PC-3 (cell line): ENCODE measurements at places on chromosomes 4 and X.
A peak's percentile ranks its signal among the peaks of the same experiment; 100 is the strongest.

- H3K4me1 ChIP-seq: peaks cover 45% of the 10 kb centered on the region
- peak; percentile 22 for DNase-seq
- peak overlapping the region; percentile 99 for H3K4me3 ChIP-seq
- H3K27me3 ChIP-seq: no peaks in the 10 kb centered on the region
- H3K36me3 ChIP-seq: no peaks in the 10 kb centered on the region
Observed at GRCh38 chr4:48341776-48342605, 662 bp downstream of the SLAIN2 start.

DNA sequence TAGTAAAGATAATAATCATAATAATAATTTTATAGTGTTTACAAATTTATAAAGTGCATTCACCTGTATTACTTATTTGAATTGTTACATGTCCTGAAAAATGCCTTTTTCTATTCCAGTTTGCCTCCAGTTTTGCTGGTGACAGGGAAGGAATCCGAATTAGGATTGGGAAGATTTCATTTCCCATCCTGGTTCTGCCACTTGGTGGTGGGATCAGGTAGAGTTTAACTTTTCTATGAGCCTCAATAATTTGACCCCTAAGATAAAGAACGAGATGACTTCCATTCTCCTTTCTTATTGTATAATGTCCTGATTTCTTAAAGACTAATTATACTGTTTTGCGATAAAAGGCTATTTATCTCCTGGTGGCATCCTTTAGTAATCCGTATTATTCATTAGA is 1090.9 kb downstream of the RAPGEF2 start:
- no peaks in the 10 kb centered on the region for H3K36me3 ChIP-seq
- no peak for DNase-seq
- no peaks in the 10 kb centered on the region for H3K4me1 ChIP-seq
- no peak overlapping the region for H3K27ac ChIP-seq
- H3K27me3 ChIP-seq: no peaks in the 10 kb centered on the region
- no peak overlapping the region for H3K4me3 ChIP-seq

DNA sequence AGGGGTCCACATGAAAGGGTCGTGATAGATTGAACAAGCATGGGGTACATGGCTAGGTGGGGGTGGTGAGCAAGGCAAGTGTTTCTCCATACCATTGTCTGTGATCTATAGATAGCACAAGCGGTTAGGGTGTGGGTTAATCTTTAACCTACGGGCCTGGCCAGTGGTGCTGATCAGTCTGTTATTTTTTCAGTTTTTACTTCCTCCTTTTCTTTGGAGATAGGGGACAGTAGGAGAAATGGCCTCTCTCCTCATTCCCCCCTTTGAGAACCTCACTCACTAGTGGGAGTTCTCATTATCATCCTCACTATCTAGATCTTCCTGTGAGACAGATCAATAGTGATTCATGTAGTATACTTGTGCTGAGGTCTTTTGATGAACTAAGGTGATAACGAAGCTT is 16.2 kb upstream of the GPKOW start:
- DNase-seq: no peak
- H3K4me1 ChIP-seq: no peaks in the 10 kb centered on the region
- no peak overlapping the region for H3K27ac ChIP-seq

DNA sequence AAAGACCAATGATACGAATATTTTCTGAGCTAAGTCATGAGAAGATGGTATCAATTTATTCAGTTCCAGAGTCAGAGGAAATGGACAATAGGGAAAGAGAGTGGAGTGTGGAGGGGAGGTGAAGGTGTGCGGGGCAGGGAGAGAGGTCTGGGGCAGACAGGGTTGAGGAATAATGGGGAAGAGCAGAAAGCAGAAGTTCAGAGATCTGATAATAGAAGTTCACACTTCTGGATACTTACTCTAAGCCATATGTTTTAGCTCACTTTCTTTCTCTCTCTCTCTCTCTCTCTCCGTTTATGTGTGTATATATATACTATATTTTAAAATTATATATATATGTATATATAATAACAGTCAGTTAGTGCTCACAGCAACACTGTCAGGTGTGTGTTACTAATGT is 40.4 kb downstream of the FOXR2 start:
- H3K36me3 ChIP-seq: no peaks in the 10 kb centered on the region
- DNase-seq: no peak

DNA sequence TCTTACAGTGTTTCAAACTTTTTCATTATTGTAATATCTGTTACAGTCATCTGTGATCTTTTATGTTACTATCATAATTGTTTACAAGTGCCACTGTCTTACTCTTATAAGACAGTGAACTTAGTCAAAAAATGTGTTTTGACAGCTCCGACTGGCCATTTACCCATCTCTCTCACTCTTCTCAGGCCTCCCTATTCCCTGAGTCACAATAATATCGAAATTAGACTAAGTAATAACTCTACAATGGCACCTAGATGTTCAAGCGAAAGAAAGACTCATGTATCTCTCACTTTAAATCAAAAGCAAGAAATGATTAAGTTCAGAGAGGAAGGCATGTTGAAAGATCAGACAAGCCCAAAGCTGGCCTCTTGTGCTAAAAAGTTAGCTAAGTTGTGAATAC is 184.2 kb downstream of the CDS1 start:
- H3K4me3 ChIP-seq: no peak overlapping the region
- DNase-seq: no peak
- no peaks in the 10 kb centered on the region for H3K4me1 ChIP-seq
- no peak overlapping the region for H3K27ac ChIP-seq
- H3K27me3 ChIP-seq: no peaks in the 10 kb centered on the region
- no peaks in the 10 kb centered on the region for H3K36me3 ChIP-seq

DNA sequence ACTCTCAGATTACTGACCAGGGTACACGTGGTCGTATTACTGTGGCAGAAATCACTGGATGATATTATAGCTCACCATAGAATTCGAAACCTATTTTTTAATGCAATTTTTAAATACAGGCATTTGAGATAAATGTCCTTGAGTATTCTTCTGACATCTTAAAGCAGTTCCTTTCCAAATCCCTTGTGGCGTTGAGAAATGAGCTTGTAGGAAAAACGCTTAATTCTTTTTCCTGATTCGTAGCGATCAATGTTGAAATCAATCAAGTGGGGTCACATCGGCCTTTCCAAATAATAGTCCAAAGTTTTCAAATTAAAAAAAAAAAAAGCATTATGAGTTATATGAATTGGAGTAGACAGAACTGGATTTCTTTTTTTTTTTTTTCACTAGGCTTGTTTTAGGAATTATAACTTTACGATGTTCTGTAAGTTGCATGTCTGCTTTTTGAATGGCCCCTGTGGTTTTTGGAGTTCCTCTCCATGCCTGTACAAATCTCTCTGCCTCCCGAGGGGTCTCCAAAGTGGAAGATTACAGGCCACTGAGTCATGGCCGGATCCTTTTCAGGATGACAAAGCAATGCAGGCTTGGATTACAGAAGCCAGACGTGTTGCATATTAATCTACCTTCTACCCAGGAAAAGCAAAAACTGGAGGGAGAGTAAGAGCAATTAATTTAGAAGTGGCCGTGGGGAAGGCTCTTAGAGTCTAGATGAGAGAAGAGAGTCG is 226.1 kb downstream of the SHOX start:
- peaks cover 11% of the 10 kb centered on the region; the same call in 1 of the 2 replicates for H3K27me3 ChIP-seq
- H3K27ac ChIP-seq: no peak overlapping the region
- no peak for DNase-seq
- no peaks in the 10 kb centered on the region for H3K4me1 ChIP-seq
- no peak overlapping the region for H3K4me3 ChIP-seq
- no peaks in the 10 kb centered on the region for H3K36me3 ChIP-seq

GRCh38 chr4:38924353-38924752 is 56.7 kb downstream of the FAM114A1 start:
- H3K27ac ChIP-seq: no peak overlapping the region
- no peaks in the 10 kb centered on the region for H3K36me3 ChIP-seq
- H3K4me1 ChIP-seq: no peaks in the 10 kb centered on the region
- no peak overlapping the region for H3K4me3 ChIP-seq
